IgD-negative memory B cell (primary cell): ENCODE measurements at places on chromosomes 5 and 9. TPM values are rescaled to one million over a fixed set of nuclear protein-coding genes. Genes with fewer than 3 reads are reported as not detected.

Gene MAMDC4
- polyA plus RNA-seq: 0.11 TPM

Gene TMC1
- polyA plus RNA-seq: not detected

Gene AQP3
- polyA plus RNA-seq: 18.7 TPM

Gene OSMR
- not detected for polyA plus RNA-seq

Gene NPDC1
- 2.0 TPM for polyA plus RNA-seq

Gene BRINP1
- not detected for polyA plus RNA-seq

Gene CAVIN4
- not detected for polyA plus RNA-seq

Gene MEGF10
- not detected for polyA plus RNA-seq

Gene CERCAM
- 0.34 TPM for polyA plus RNA-seq

Gene PHYKPL
- polyA plus RNA-seq: 58.1 TPM

Gene SH3TC2
- polyA plus RNA-seq: not detected

Gene TRAF1
- polyA plus RNA-seq: 1.3 TPM

Gene ZNF189
- 3.8 TPM for polyA plus RNA-seq

Gene HIGD2A
- 242 TPM for polyA plus RNA-seq

Gene SLC6A19
- polyA plus RNA-seq: not detected

Gene KIF24
- polyA plus RNA-seq: not detected

Gene FAM163B
- not detected for polyA plus RNA-seq

Gene ZNF462
- not detected for polyA plus RNA-seq

Gene FASTKD3
- 11.2 TPM for polyA plus RNA-seq

Gene LVRN
- polyA plus RNA-seq: not detected

Gene PLPP7
- 1.7 TPM for polyA plus RNA-seq

Gene PIGO
- polyA plus RNA-seq: 23.9 TPM

Gene FOCAD
- 5.3 TPM for polyA plus RNA-seq

Gene CYLC2
- not detected for polyA plus RNA-seq

Gene SLC35D2
- polyA plus RNA-seq: 11.0 TPM

Gene SLC36A2
- polyA plus RNA-seq: not detected

Gene APC
- polyA plus RNA-seq: 19.4 TPM

Gene GDNF
- polyA plus RNA-seq: not detected

Gene FGF18
- not detected for polyA plus RNA-seq

Gene NFIB
- not detected for polyA plus RNA-seq

Gene C1QTNF3
- polyA plus RNA-seq: 0.81 TPM

Gene PCA3
- polyA plus RNA-seq: not detected

Gene LCP2
- polyA plus RNA-seq: 31.6 TPM

Gene DMRT2
- polyA plus RNA-seq: not detected

Gene PCSK1
- polyA plus RNA-seq: not detected

Gene CSF1R
- polyA plus RNA-seq: 0.10 TPM

Gene CDC14B
- polyA plus RNA-seq: 8.3 TPM

Gene ADAMTSL1
- polyA plus RNA-seq: not detected

Gene GRIA1
- not detected for polyA plus RNA-seq
